HFFc6 (cell line): ENCODE measurements at places on chromosomes 1 and 21. TPM values are rescaled to one million over a fixed set of nuclear protein-coding genes. Genes with fewer than 3 reads are reported as not detected.

DNA sequence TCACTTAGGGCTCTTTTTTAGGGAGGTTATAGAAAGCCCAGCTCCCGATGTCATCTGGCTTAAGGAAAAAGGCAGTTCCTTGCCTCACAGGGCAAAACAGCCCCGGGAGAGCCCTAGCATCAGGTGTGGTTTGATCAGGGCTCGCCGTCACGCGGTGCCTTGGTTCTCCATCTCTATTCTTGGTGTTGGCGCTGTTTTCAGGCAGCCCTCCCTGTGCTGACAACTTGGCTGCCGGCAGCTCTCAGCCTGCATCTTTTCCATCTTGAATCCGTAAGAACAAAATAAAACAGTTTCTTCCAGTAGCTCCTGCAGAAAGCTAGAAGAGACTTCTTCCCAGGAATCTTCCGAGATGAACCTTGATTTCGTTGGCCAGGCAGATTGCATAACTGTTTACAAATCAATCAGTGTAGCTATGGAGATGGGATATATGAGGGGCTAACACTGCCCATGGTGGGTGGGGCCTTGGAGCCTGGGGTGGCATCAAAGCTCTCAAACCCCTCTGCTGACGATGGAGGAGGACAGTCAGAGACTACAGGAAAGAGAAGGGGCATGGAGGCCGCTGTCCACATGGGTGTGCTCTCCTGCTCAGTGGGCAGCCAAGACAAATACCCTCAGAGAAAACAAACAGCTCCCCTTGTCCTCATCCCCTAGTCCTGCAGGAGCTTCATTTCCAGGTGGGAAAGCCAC is 370.7 kb upstream of the C1orf174 start:
- DNase-seq = no peak

DNA sequence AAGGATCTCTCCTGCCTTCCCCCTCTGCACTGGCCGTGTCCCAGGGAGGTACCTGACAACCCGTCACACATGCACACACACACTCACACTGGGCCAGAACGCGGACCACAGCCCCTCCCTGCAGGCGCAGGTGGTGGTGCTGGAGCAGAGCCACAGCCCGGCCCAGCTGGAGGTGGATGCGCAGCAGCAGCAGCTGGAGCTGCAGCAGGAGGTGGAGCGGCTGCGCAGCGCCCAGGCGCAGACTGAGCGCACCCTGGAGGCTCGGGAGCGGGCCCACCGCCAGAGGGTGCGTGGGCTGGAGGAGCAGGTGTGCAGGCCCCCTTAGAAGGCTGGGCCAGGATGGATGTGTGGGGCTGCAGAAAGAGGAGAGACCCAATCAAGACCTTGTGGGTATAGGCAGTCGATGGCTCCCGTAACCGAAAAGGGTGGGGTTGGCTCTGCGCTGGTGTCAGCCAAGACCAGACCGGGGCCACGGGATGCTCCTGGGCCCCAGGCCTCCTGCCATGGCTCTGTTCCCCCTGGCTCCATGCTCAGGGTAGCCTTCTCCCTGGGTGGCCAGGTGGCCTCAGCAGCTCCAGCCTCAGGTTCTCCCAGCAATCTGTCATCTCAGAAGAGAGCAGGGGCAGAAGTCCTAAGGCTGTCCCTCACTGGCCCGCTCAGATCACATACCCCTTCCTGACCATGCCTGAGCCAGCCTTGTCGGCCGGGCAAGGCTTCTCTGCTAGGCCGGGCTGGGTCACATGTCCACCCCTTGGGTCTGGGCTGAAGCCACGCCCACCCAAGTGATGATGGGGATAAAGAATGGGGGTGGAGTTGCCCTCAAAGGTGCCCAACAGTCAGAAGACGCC is 8.9 kb downstream of the MFAP2 start:
- peak; percentile 58 for DNase-seq

Gene FAM163A
- not detected in 2 replicates for total RNA-seq

Gene RPRD2
- total RNA-seq = 20.6 to 26.2 TPM (median 23.5 TPM) in 3 replicates

Gene PTCH2
- total RNA-seq = 0.51 to 0.84 TPM (median 0.81 TPM) in 3 replicates

Gene DISC1
- total RNA-seq = 1.3 to 3.5 TPM (median 2.9 TPM) in 3 replicates

GRCh38 chr1:51564124-51564523 is 45.1 kb upstream of the EPS15 start:
- DNase-seq = no peak

Gene NR5A2
- 0.12 to 1.1 TPM in 2 of 3 replicates, not detected in the other for total RNA-seq

DNA sequence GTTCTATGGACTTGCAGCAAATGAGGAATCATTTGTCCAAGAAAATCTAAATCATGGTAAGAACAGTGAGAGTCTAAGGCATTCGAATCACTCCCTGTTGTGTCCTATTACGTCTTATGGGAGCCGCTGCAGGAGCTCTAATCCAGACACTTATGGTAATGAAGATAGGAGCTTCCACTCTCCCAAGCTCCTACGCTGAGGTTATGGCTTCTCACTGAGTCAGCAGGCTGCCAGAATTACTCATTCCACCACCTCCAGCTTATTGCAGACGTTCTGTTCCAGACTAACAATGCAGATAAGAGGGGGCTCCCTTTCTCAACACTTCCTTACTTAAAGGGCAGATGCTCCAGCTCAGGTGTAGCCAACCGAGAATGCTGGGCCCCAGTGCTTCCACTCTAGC is 212.6 kb downstream of the GREM2 start:
- peak; percentile 85 for DNase-seq

DNA sequence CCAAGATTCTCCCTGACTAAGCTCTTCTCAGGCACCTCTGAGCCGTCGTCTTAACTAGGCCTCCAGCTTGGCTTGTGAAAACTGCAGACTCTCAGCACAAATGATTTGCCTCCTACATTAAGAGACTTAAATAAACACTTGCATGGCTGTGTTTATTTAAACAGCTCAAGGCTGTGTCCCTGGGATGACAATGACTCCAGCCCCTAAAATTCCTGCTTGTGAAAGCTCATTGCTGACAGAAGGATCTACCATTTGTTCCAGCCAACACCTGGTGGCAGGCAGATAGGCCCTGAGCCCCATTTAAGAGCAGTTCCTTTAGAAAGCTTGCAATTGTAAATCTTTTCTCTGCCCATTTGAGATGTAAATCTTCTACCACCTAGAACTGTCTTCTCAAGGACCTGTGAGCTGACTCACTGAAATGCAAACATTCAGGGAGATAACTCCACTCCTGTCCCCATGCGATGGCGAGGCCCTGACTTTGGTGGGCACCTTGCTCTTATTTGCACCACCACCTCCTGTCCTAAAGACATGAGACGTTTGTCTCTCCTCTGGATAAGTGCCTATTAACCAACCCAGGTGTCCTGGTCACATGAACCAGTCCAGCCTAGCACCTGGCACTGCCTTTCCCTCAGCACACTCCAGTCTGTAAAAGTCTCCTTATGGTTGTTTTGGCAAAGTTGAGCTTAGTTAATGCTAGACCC is 15.1 kb upstream of the PCP4 start:
- DNase-seq = no peak

DNA sequence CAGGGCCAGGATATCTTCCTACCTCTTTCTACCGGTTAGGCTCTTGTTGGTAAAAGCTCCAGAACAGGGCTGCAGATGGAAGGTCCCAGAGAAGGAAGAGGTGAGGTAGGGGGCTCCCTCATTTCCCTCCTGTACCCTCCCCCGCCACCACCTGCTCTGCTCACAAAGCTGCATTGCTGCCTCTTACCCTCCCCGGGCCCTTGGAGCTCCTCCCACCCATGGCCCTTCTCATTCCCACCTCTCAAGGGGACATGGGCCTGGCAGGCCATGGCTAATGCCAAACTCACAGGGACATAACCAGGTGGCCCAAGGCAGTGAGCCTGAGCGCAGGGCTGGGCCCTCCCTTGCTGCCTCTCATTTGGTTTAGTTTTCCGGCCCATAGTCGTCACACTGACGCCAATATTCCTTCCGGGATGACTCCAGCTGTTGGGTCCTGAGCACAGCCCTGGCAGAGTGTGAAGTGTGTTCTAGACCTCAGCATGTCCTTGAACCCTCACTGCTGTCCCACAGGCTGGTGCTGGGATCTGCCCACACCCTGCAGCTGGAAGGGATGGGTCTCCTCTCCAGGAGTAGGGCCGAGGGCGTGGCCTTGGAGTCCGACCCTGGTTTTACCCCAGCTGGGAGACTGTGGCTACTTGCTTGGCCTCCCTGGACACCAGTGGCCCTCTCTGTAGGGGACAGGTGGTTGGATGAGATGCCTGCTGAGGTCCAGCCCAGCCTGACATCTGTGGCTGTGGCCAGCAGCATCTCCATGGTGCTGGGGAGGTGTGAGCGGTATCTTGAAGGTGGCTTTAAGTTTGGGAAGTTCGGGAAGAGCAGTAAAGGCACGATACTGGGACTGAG is 104.6 kb downstream of the ARHGEF10L start:
- DNase-seq = no peak

GRCh38 chr1:58618303-58618702 is 41.3 kb upstream of the TACSTD2 start:
- DNase-seq = peak; percentile 86

DNA sequence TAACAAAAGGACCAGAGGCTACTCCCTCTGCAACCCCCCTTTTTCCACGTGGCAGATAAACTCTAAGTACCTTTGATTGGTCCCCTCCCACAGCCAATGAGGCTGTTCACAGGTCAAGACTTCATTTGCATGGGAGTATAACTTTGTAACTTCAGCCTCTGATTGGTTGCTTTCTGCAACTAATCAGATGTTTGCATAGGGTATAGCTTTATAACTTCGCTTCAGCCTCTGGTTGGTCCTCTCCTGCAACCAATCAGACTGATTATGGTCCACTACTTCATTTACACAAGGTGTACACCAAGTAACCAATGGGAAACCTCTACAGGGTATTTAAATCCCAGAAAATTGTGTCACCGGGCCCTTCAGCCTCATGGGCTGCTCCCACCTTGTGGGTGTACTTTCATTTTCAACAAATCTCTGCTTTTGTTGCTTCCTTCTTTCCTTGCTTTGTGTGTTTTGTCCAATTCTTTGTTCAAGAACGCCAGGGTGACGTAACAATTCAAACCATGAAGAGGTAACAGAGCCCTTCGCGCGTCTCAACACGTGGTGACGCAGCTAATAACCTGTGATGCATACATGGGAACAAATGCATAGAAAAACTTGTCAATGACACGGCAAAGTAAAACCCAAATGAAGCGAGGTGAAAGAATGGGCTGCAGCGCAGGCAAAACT is 47.2 kb downstream of the VPS26C start:
- DNase-seq = no peak

- DNase-seq = no peak
Measured at GRCh38 chr1:24925082-24925779, 4.8 kb downstream of the RUNX3 start.

Gene MAST2
- 30.7 to 39.8 TPM (median 33.7 TPM) in 3 replicates for total RNA-seq

Gene BMP8A
- not detected in 3 replicates for total RNA-seq

Gene PPM1J
- 1.1 to 1.7 TPM (median 1.3 TPM) in 3 replicates for total RNA-seq

DNA sequence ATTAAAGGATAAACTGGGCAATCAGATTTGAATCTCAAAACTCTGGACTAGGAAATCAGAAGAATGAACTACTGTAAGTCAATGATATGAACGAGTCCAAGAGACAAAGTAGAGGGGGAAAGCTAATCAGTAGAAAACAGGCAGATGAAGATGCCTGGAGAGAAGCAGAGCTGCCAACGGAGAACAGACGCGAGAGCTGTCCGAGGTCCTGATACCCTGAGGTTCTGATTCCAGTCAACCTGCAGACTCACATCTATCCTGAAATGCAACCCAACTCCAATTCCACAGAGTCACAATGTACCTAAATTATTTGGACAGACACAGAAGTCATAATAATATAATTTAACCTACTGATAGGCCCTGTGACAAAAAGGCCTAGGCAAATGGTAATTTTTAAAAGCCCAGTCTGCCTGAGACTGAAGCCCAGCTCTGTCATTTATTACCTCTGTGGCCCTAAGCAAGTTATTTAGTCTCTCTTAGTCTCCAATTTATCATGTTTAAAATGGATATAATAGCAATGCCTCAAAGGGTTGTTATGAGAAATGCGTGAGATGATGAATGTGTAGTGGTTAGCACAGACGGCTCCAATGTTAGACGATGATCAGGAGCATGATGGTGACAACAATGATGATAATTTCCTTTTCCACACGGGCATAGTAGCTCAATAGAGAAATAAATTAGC is 33.4 kb downstream of the RGS7 start:
- DNase-seq = peak; percentile 10

DNA sequence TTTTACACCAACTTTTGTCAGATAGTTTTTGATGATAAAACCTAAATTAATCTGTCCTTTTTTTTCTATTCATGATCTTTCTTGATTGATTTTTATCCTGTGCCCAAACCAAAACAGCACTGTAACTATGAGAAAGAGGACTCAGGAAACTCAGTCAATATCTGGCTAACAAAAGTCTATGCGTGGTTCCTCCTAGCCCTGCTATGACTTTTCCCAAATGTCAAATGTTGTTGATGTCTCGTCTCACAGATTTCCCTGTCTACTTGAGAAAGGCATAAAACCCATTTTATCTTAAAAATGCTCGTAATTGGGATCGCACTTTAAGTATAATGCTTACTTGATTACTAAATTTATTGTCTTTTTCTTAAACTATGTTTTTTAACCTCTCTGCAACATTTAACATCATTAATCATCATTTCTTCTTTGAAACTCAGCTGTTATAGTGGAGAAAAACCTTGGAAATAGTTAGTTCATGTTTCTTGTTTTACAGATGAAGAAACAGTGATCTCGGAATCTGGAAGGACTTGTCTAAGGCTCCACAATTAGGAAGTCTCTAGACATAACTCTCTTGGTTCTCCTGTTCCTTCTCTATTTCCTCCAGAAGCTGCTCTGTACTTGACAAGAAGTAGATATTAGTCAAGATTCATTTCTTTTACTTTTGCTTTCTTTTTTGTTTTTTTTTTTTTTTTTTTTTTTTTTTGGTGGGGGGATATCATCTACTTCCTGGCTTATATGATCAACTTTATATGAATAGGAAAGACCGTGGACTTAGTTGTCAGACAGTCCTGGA is 26.2 kb upstream of the PTPRC start:
- DNase-seq = no peak

- DNase-seq = peak; percentile 44
Measured at GRCh38 chr1:230867903-230868735, at the start of gene C1orf198. TSS of gene C1orf198 (minus strand) at chr1:230868521. CDS start at chr1:230868512, 9 bp downstream.

- DNase-seq = peak; percentile 45
Measured at GRCh38 chr1:109969146-109969829, 15.3 kb upstream of the AHCYL1 start.

DNA sequence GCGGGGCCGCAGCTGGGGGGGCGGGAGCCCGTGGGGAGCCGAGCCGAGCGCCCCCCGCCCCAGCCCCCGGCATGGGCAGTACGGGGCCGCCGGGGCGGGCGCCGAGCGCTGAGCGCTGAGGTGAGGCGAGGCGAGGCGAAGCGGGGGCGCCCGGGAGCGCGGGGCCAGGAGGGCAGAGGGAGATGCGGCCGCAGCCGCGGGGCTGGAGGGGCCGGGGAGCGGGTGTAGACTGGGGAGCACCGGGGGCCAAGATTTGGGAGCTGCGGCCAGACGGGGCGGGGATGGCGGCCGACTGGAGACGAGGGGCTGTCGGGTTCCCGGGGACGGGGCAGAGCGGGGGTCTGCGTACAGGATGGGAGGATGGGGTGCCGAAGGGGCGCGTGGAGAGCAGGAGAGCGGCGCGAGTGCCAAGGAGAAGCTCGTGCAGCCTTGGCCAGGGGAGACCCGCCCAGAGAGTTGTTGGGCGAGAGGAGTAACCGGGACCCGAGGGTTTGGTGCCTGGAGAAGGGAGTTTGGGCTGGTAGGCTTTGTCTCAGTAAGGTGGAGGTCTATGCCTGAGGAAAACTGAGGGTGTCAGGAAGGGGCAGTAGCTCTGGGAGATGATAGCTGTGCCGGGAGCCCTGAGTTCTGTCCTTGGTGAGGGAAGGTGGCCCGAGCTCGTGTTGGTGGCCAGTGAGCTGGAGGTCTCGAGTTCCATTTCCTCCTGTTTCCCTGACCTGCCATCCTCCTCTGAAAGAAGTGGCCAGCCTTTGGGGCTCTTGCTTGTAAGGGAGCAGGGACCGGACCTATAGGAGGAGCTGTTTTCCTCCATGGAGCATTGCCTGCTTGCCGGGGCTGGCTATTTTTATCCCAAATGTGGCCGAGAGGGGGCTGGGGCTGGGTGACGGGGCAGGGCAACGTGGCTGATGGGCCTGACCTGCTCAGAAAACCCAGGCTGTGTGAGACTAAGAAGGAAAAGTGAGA is 539 bp downstream of the ATP8B2 start:
- peak; percentile 94 for DNase-seq

Gene ATP6V1G3
- 0.44 to 0.96 TPM (median 0.53 TPM) in 3 replicates for total RNA-seq
